CD8-positive, alpha-beta memory T cell (primary cell): ENCODE measurements at places on chromosomes 3 and 15.

DNA sequence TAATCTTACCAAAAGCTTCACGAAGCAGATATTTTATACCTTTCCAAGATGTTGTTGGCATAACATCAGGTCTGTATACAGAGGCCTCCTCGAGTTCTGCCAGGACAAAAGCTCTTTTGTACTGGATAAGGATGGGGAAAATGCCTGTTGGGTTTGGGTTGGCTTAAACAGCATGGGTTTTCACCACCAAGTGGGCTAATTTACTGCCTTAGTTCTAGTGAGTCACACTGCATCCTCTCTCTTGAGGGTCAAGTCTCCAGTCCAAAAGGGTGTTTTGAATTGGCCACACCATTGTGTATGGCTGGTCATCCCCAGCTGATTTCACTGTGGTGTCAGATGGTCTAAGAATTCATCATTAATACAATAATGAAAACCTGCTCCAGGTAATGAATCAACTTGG lies 26.1 kb upstream of the BHLHE40 start:
- no peak for DNase-seq

DNA sequence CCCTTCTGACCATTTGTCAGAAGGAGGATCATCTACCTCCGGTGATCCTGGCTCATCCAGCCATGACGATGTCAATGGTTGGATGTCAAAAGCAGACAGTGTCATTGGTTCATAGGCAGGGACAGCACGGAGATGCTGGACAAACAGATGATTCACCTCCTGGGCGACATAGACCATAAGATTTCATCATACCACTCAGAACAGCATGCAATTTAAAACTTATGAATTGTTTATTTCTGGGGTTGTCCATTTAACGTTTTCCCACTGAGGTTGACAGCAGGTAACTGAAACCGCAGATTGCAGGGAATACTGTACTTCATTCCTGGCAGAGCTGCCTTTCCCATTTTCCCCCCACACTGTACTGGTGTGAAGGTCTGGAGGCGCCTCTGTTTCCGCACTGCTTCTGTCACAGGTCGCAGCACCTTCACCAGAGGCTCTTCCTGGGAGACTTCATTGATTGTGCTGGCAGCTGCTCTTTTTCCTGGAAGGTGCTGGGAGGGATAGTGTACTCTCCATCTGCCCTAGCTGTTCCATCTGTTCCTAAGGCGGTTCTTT lies 32.5 kb upstream of the TMOD3 start:
- no peak for DNase-seq

- no peak for DNase-seq
Measured at GRCh38 chr3:177516158-177517011, 319.1 kb upstream of the TBL1XR1 start.

GRCh38 chr3:58073301-58074108 lies 65.3 kb downstream of the FLNB start:
- DNase-seq: no peak

DNA sequence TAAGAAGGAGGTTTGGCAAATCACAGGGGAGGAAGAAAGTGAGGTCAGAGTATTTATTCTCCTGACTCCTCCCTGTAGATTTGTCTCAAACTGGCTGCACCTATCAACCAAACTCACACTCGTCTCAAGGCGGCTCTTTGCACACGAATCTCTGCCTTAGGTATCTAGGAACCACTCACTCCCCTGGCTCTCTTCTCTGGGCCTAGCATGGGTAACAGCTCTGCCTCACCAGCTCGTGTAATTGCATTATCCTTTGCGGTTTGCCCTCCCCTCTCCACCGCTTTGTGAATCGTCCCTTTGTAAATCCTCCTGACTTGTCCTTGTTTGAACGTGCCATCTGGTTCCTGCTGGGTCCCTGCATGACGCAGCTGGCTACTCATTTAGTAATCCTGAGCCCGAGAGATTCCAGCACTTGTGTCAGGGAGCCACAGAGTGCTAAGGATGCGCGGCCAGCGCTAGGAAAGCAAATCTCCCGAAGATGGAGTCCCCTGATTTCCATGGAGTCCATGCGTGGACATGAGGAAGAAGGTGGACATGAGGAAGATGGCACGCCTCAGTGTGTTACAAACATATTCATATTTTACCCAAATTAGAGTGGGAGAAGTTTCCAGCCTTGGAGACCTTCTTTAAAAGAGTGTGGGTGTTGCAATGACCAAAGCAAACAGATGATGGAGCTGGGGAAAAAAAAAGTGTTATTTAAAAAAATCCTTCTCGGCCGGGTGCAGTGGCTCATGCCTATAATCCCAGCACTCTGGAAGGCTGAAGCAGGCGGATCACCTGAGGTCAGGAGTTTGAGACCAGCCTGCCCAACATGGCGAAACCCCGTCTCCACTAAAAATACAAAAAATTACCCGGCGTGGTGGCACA lies 26.7 kb downstream of the NRROS start:
- no peak for DNase-seq

- DNase-seq: no peak
Measured at GRCh38 chr3:146770881-146771280, 165.7 kb upstream of the PLSCR5 start.

DNA sequence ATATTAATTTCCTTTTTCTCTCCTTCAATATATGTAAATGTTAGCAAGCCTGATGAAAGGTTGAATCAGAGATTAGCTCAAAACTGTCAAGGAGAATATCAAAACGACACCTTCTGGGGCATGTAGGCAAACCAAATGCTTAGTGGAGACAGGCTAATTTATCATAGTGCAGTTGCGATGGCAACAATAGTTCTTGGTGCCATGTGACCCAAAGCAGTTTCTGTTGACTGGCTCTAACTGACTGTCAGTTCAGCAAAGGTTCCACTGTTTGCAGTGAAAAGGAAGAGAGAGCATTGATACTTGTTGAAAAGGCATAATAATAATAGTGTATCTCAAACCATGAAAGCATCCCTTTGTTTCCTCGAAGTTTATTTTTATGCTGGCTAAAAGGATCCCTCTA lies 513.9 kb downstream of the NLGN1 start:
- DNase-seq: no peak

DNA sequence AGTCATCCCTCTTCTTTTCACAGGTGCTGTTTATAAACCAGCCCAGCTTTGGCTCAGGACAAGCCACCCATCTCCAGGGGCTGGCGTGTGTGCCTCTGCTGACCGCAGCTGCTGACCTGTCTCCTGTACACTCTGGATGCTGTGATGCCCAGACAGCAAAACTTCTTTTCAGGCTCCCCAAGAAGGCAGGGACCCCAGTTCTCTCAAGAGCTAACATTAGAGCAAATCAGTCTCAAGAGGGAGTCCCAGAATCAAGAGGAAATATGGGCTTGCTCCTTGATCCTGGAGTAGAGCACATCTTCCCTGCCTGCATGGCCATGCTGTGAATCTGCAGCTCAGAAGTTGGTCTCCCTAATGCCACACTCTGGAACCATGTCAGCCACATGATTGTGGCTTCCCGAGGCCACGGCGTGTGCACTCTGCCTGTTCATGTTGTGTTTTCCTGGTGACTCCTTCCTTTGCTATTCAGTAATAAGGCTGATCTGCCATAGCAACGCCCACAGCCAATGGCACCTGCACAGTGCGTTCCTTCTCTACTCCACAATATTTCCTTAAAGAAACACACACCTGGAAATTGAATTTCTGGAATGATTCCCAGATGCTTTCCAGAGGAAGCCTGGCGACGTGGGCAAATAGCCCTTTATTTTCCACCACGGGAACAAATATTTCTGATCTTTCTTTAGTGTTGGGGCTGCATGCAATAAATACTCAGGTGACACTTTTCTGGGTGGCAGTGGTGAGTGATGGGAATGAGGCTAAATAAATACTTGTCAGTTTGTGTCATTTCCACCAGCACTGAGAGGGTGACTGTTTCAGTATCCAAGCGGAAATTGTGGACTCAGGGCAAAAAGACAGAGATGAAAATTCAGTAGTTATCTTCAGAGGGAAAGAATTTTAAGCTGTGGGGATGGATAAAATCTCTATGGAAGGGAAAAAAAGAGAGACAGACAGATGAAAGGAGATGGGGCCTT lies 21.9 kb upstream of the THSD4 start:
- no peak for DNase-seq

- DNase-seq: no peak
Measured at GRCh38 chr3:18436213-18436612, 11.1 kb upstream of the SATB1 start.

- no peak for DNase-seq
Measured at GRCh38 chr15:69958496-69959084, 139.1 kb downstream of the TLE3 start.

DNA sequence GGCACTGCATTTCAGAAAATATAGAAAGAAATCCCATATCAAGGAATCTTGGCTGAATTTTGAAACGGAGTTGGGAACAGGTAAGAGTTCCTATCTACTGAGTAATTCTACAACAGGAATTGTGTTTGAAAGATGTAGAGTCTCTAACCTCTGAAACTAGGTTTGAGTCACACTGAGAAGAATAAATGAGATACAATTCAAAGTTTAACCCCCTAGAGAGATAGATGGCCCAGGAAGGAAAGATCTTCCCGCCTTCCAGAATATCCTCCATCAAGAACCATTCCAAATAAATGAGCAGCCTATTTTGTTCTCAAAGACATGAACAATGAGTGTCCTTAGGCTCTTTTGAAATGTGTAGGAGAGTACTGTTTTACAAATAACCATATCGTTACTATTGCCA lies 2.9 kb upstream of the ANP32A start:
- DNase-seq: no peak

DNA sequence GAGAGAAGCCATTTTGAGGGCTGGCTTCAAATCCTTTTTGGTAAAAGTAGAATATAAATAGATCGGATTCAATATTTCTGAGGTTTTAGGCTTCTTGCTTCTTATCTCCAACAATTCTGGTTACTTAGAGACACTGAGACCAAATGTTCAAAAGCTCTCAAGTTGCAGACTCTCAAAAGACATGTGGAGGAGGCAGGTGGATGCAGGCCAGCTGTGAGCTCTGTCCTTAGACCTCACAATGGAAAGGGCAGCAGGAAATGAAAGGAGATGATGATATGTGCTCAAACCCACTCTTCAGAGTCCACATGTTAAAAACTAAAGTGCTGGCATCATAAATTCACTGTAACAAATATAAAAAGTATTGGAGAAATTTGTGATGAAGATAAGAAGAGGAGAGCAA lies 424.9 kb upstream of the ALCAM start:
- no peak for DNase-seq

DNA sequence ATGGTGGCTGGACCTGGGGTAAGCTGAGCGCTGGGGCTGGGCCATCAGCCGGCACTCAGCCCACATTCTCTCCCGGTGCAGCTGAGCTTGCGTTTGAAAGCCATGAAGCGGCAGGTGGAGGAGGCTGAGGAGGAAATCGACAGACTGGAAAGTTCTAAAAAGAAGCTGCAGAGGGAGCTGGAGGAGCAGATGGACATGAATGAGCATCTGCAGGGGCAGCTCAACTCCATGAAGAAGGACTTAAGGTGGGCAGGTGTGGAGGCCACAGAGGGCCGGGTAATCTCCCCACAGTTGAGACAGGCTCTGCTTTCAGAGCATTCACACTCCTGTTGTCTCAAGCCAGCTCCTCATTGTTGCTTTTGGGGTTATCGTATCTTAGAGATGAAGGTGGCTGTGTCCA lies 45.7 kb upstream of the MYZAP start:
- DNase-seq: no peak

GRCh38 chr15:62517541-62517940 lies 352.5 kb upstream of the C2CD4B start:
- DNase-seq: no peak

- DNase-seq: no peak
Measured at GRCh38 chr3:20254268-20255117, 68.5 kb upstream of the SGO1 start.

GRCh38 chr15:38652998-38653397 lies 88.4 kb upstream of the RASGRP1 start:
- peak; percentile 94 for DNase-seq

- no peak for DNase-seq
Measured at GRCh38 chr3:152192936-152193672, 75.6 kb upstream of the MBNL1 start.

- no peak for DNase-seq
Measured at GRCh38 chr3:12719541-12719940, 39.5 kb downstream of the TMEM40 start.

DNA sequence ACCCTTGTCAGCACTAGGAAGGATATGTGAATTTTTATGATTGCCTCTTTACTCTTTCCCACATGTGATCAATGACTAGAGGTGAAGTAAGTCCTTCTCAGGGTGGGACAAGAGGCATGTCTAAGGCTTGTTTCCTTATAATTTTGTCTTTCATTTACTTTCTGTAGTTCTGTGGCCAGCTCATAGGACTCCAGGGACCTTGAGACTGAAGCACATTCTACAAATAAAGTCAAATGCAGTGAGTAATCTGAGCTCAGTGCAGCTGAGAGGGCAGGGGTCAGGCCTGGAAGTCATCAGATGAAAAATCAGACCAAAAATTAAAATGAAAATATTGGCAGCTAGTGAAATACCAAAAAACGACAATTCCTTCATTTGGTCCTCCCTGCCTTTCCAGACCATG lies 424.7 kb upstream of the THBS1 start:
- no peak for DNase-seq
